Upper lobe of left lung (tissue), 6 donors: ENCODE measurements at places on chromosomes 11 and 22. TPM values are rescaled to one million over a fixed set of nuclear protein-coding genes. Genes with fewer than 3 reads are reported as not detected.

Gene RBX1
- total RNA-seq, result 55.5 TPM

GRCh38 chr22:27670701-27671412 is 130.7 kb downstream of the MN1 start:
- H3K36me3 ChIP-seq, result no peaks in the 10 kb centered on the region
- H3K27me3 ChIP-seq, result no peaks in the 10 kb centered on the region
- no peak overlapping the region for H3K4me3 ChIP-seq
- H3K4me1 ChIP-seq, result peaks cover 21% of the 10 kb centered on the region
- peak overlapping the region; percentile 32 for H3K27ac ChIP-seq
- DNase-seq, result peak; percentile 26

DNA sequence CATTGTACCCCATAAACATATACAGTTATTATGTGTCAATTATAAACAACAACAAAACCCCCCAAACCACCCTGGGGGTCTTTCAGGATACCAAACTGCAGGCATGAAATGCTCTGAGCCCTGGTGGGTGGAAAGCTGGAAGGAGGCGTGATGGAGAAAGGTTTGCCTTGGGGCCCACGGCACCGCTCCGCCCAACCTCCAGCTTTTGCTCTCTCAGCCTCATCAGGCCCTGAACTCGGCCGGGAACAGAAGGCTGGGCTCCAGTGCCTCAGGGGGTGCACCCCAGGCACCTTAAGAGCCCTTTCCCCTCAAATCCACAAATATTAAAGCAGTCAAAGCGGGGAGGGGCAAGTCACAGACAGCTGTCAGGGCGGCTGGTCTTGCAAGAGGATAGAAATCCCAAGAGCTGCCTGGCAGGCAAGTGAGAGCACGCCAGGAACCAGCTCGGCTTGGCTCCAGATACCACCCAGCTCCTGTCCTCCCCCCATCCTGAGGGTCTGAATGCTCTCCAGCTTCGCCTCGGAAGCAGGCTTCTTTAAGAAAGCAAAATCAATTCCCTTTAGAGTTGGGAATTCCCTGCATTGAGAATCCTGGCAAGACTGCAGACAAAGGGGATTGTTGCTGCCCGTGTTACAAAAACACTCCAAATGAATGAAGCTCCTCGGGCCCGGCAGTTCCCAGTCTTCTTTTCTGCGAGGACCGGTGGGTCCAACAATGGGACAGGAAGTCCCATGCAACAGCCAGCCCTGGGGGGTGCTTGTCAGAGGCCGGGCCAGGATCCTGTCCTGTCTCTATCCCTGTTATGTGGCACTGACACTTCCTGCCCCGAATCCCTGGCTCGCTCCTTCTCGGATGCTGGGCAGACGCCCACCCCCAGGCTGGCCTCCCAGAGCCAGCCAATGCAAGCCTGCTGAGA is 80.8 kb downstream of the NAT10 start:
- H3K4me1 ChIP-seq, result no peaks in the 10 kb centered on the region
- H3K27ac ChIP-seq, result no peak overlapping the region
- H3K36me3 ChIP-seq, result no peaks in the 10 kb centered on the region
- DNase-seq, result no peak
- H3K4me3 ChIP-seq, result no peak overlapping the region
- no peaks in the 10 kb centered on the region for H3K27me3 ChIP-seq

DNA sequence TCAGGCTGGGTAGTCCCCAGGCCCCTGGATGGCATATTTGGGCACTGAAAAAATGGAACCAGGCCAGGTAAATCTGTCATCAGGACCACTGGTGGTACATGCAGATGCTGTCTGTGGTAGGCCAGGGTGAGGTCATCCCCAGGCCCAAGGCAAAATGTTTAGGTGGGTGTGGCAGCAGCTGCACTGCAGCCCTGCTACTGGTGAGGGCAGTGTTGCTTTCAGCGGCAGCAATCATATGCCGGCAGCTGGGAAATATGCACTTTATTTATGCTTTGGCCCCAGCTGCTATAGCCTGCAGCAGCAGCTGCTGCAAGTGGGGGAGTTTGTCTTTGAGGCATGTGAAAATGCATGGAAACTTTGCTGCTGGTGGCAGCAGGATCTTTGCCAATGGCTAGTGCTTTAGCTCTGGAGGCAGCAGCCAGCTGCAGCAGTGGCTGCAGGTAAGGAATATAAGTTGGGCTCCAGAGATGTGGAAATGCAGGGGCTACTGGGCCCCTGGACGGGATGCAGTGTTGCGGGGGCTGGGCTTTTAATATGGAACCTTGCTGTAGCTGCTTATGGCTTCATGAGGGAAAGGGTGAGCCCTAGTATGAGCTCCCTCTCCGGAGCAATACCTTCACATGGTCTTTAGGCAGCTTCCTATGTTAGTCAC is 365.7 kb upstream of the CADM1 start:
- no peaks in the 10 kb centered on the region for H3K27me3 ChIP-seq
- no peaks in the 10 kb centered on the region for H3K36me3 ChIP-seq
- peaks cover 4% of the 10 kb centered on the region for H3K4me1 ChIP-seq
- no peak overlapping the region for H3K4me3 ChIP-seq

DNA sequence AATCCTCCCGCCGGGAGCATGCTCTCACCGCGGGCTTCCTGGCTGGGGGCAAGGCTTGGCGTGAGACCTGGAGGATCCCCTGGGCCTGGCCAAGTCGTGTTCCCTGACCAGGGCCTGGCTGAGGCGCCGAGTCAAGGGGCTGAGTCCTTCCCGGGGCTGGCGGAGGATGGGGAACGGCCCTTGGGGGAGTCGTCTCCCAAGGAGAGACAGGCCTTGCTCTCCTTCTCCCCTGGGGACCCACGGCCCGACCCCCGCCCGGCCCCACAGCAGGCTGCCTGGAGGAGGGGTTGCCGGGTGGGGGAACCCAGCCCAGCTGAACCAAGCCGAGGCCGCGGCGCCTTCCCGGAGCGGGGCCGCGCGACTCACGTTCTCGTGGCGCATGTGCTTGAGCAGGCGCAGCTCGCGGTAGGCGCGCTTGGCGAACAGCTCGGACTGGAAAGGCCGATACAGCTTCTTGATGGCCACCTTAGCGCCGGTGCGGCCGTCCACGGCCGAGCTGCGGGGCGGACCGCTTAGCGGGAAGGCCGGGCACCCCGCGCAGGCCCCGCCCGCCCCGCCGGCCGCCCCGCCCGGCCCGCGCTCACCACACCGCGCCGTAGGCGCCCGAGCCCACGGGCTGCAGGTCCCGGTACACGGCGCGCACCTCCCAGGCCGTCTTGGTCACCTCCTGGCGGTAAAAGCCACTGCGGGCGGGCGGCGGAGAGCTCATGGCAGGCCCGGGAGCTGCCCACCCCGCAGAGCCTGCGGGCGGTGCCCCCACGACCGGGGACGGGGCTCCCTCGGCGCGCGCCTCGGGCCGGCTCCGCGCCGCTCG is 475 bp downstream of the MAPK12 start:
- peaks cover 19% of the 10 kb centered on the region for H3K4me1 ChIP-seq
- peak overlapping the region; percentile 70 for H3K27ac ChIP-seq
- H3K36me3 ChIP-seq, result no peaks in the 10 kb centered on the region
- DNase-seq, result no peak

- H3K27ac ChIP-seq, result no peak overlapping the region
- no peak for DNase-seq
- no peaks in the 10 kb centered on the region for H3K27me3 ChIP-seq
- no peak overlapping the region for H3K4me3 ChIP-seq
Observed at GRCh38 chr22:48889209-48889830, 938.4 kb downstream of the BRD1 start.

Gene C11orf87
- total RNA-seq, result 0.11 TPM

DNA sequence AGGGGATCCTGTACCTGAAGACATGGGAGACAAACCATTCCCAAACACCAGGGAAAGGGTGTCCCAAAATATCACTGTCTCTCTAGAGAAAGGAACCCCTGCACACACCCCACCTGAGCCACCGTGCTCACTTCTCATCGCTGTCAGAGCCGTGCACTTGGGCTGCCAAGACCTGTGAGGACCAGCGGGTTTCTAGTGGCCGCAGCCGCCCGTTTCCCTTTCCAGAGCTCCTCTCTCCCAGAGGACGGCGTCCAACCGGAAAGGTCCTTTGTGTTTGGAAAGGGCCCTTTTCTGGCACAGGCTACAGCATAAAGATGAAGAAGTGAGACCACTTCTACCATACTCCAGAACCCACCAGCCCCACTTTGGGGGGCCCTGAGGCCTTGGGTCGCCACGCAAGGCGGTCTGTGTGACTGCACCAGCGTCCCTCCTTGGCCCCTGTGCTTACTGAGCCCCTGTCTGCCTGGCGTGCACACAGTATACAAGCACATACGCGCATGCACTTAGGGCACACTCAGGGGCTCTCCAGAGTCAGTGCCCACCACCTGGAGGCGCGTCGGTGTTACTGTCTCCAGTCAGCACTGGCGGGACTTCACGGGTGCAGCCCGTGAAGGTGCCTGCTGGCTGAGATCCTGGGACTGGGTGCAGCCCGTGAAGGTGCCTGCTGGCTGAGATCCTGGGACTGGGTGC is 381.8 kb downstream of the TBC1D22A start:
- H3K4me3 ChIP-seq, result no peak overlapping the region
- peak overlapping the region; percentile 34 for H3K27ac ChIP-seq
- no peaks in the 10 kb centered on the region for H3K27me3 ChIP-seq
- no peaks in the 10 kb centered on the region for H3K36me3 ChIP-seq
- no peak for DNase-seq

DNA sequence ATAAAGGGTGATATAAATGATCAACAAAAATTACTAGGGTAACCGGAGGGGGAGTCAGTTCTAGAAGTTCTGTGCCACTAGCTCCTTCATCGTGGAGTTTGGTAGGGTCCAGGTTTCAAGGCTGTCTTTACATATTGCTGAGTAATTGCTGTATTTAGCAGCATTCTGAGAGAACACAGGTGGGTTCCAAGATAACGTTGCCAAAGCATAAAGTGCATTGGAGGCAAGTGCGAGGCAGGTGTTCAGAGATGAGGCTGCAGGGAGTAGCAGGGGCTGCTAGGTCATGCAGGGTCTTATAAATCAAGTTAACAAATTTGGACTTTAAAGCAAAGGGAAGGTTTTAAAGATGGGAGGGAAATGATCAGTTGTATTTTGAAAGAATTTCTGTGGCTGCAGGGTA is 17.8 kb downstream of the SGSM3 start:
- no peaks in the 10 kb centered on the region for H3K27me3 ChIP-seq
- peak overlapping the region; percentile 31 for H3K27ac ChIP-seq
- H3K4me1 ChIP-seq, result no peaks in the 10 kb centered on the region
- H3K4me3 ChIP-seq, result no peak overlapping the region
- no peaks in the 10 kb centered on the region for H3K36me3 ChIP-seq

GRCh38 chr11:75576017-75576416 is 14.0 kb downstream of the SERPINH1 start:
- no peak for DNase-seq
- H3K27ac ChIP-seq, result peak overlapping the region; percentile 69
- no peak overlapping the region for H3K4me3 ChIP-seq
- H3K36me3 ChIP-seq, result peaks cover 37% of the 10 kb centered on the region

DNA sequence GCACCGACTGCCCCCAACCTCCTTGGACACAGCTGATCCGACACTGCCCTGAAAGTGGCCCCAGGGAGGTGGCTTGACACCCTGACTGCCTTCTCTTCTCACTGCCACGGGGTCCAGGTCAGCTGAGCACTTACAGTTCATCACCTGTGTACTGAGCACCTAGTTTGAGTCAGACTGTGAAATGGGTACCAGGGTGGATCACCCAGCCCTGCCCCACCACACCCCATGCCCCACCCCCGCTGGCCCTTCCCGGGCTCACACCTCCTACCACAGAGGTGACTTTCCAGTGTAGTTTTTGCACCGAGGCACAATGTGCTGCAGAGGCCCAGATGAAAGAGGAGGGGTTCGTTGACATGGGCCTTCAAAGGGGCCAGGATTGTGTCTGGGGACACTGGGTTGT is 59.5 kb downstream of the PRDM11 start:
- DNase-seq, result no peak
- H3K27me3 ChIP-seq, result no peaks in the 10 kb centered on the region
- H3K27ac ChIP-seq, result no peak overlapping the region

DNA sequence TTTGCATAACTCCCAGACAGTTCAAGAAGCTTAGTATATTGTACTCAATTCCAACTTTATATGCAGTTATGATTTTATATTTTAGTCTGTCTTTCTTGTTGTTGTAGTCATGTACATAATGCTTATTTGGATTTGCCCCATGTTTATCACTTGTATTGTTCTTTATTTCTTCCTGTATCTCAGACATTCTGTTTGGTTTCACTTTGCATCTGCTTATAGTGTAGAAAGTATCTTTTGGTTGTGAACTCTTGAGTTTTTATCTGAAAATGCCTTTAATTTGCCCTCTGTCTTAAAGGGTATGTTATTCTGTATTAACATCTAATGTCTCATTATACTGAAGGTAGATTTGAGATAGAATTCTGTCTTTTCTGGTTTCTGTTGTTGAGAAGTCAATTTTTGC is 275.4 kb downstream of the DYNC2H1 start:
- no peaks in the 10 kb centered on the region for H3K36me3 ChIP-seq
- no peak overlapping the region for H3K4me3 ChIP-seq
- no peak for DNase-seq
- H3K4me1 ChIP-seq, result no peaks in the 10 kb centered on the region
- H3K27ac ChIP-seq, result no peak overlapping the region
- H3K27me3 ChIP-seq, result no peaks in the 10 kb centered on the region

- no peak for DNase-seq
- no peaks in the 10 kb centered on the region for H3K4me1 ChIP-seq
- no peak overlapping the region for H3K27ac ChIP-seq
- no peaks in the 10 kb centered on the region for H3K36me3 ChIP-seq
Observed at GRCh38 chr11:36109850-36110606, 166.2 kb downstream of the LDLRAD3 start.

Gene SCN4B
- total RNA-seq, result 4.6 TPM

- peak overlapping the region; percentile 98 for H3K4me3 ChIP-seq
- no peak for DNase-seq
- H3K36me3 ChIP-seq, result peaks cover 54% of the 10 kb centered on the region
- peaks cover 28% of the 10 kb centered on the region for H3K4me1 ChIP-seq
- no peaks in the 10 kb centered on the region for H3K27me3 ChIP-seq
Observed at GRCh38 chr11:47175746-47176327, 842 bp downstream of the ARFGAP2 start.

Gene FAT3
- total RNA-seq, result 9.8 TPM

GRCh38 chr11:33211580-33211979 is 45.6 kb upstream of the HIPK3 start:
- no peak overlapping the region for H3K4me3 ChIP-seq
- no peaks in the 10 kb centered on the region for H3K36me3 ChIP-seq
- peak overlapping the region; percentile 45 for H3K27ac ChIP-seq
- peaks cover 8% of the 10 kb centered on the region for H3K4me1 ChIP-seq
- no peaks in the 10 kb centered on the region for H3K27me3 ChIP-seq

DNA sequence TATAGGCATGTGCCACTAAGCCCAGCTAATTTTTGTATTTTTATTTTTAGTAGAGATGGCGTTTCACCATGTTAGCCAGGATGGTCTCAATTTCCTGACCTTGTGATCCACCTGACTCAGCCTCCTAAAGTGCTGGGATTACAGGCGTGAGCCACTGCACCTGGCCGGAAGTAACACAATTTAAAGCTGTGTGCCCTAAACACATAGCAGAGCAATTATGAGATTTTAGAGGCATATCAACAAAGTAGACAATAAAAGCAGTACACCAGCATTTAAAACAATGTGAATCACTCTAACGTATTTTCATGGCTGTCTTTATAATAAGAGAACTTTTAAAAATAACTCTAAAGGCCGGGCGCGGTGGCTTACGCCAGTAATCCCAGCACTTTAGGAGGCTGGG is 42.4 kb downstream of the PRR14L start:
- no peaks in the 10 kb centered on the region for H3K27me3 ChIP-seq
- H3K4me1 ChIP-seq, result no peaks in the 10 kb centered on the region
- H3K36me3 ChIP-seq, result peaks cover 27% of the 10 kb centered on the region
- no peak overlapping the region for H3K4me3 ChIP-seq

Gene RBMXL2
- not detected for total RNA-seq
